ENCODE measurements at places on chromosomes 6 and 20.
A peak's percentile ranks its signal among the peaks of the same experiment; 100 is the strongest.

GRCh38 chr20:2890742-2891141 is 17.5 kb downstream of the PTPRA start:
- DNase-seq, result no peak

GRCh38 chr6:169406804-169407203 is 153.2 kb upstream of the THBS2 start:
- no peak for DNase-seq

DNA sequence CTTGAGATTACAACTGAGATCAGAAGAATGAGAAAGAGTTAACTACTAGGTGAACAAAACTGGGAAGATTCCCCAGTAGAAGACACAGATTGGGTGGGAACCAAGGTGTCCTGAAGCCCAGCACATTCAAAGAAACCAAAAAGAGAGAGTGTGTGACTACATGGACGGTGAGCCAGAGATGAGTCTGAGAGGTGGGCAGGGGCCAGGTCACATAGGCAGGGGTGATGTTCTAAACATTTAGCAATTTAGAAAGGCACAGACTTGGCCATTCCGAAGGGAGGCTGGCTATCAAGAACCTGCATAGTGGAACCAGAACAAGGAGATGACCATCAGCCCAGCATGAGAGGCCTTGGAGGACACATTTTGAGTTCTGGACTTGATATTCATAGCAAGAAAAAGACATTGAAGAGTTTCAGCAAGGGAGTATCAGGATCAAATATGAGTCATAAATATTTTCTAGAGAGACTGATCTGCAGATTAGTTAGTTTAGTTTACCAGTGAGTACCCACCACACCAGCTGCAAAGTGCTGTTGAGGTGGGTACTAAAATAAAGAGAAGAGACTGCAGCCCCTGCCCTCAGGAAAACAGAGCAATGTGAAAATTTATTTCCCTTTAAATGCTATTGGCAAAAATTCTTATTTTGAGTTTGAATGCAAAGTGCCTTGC is 340.5 kb upstream of the PRDM1 start:
- no peak for DNase-seq

DNA sequence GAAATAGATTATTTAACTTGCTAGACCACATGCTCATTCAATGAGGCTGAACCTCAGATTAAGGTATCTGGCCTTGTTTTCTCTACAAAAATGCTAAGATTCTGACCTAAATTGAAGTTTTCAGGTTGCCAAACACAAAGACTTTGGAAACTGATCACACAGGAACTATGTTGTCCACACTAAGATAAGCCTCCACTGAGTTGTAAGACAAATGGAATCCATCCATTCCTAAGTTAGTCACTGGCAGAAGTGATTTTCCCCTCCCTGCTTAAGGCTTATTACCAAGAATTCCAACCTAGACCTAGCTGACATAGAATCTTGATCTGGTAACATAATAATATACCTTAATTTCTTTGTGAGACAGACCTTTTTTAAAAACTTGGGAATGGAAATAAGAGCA is 608.1 kb downstream of the TENT5A start:
- no peak for DNase-seq

DNA sequence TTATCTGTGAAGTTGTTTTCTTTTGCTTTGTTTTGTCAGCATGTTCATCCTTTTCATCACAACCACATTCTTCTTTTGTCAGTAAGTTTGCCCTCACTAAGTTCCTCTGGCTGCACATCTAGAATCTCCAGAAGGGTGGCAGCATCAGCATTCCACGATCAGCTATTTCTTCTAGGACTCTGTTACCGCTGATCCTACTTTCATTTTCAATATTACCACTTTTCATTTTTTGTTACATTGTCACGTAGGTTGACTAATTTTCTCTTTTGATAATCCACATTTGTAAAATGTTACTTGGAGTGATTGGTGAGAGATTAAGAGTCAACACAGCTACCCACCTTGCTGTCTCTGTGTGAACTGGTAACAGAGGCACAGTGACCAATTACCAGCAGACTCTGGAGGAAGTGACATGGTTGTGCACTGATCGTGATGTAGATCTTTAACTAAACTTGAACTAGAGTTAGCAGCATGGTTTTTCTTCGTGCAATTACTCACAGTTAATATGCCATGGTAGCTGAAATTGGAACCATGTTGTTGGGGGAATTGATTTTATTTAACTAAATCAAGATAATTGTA is 307.9 kb upstream of the SLC35B3 start:
- peak; percentile 3 for DNase-seq

GRCh38 chr6:106170030-106170791 is 84.1 kb downstream of the PRDM1 start:
- no peak for DNase-seq

DNA sequence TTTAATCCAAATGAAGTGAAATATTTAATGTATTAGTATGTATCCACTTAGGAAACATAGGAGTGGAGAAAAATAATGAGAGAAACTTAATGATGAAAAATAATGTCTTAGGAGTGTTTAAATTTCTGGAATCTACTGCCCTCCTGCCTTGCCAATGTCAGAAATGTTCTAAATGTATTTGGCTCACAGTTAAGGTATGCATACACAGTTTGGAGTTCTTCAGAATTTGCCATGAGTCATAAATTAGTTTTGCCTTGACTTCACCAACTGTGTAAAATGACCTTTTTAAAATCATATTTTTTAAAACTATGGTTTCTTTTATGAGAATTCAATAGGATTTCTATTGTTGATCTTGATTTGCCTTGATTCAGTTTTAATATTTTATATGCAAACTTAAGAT is 191.7 kb upstream of the HSF2 start:
- no peak for DNase-seq

- no peak for DNase-seq
Measured at GRCh38 chr6:163983679-163984078, 569.2 kb downstream of the QKI start.

DNA sequence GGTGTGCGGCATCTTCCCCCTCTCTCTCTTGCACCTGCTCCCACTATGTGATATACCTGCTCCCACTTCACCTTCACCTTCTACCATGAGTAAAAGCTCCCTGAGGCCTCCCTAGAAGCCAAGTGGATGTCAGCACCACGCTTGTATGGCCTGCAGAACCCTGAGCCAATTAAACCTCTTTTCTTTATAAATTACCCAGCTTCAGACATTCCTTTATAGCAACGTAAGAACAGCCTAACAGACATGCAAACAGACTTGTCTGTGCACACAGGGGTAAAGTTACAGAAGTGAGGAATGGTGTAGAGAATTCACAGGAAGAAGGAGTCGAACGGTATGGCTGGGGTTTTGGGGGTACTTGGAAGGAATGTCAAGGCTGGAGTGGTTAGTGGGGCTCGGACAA is 14.8 kb upstream of the TGM2 start:
- DNase-seq, result no peak

- no peak for DNase-seq
Measured at GRCh38 chr20:46157625-46158024, 39.5 kb downstream of the CD40 start.

DNA sequence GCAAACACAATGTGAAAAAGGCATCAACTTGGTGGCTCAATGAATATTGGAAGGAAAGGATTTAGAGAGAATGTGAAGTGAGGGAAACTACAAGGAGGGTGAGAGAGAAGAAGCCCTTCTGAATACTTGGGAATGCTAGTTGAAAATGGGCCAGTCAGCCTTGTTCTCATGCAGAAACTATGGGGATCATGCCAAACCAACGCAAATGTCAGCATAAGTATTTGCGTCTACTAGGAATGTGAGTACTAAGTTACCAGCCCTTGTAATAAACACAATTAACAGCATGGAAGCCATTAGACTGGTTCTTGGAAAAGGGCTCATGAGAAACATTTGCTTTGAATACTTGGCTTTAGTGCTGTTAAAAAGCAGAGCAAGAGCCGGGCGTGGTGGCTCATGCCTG is 54.9 kb upstream of the AIG1 start:
- no peak for DNase-seq

- DNase-seq, result no peak
Measured at GRCh38 chr6:15527838-15528617, 134.8 kb downstream of the DTNBP1 start.

DNA sequence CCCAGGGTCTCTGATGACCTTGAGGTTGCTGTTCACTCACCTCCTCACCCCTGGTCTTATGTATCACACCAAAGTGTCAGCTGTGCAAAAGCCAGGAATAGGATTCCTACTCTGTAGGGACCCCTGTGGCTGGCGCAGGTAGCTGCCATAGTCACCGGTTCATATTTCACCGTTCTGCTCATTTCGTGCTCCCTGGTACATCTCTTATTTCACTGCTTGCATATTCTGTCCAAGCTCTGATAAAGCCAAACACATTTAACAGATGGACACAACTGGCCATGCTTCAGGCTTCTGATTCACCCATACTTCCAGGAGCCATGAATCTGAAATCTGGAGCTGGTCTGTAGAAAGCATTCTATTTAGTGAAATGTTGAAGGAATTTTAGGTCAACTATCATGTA is 20.5 kb downstream of the SLC22A3 start:
- no peak for DNase-seq

GRCh38 chr6:41707565-41708200 is 27.7 kb downstream of the TFEB start:
- no peak for DNase-seq

DNA sequence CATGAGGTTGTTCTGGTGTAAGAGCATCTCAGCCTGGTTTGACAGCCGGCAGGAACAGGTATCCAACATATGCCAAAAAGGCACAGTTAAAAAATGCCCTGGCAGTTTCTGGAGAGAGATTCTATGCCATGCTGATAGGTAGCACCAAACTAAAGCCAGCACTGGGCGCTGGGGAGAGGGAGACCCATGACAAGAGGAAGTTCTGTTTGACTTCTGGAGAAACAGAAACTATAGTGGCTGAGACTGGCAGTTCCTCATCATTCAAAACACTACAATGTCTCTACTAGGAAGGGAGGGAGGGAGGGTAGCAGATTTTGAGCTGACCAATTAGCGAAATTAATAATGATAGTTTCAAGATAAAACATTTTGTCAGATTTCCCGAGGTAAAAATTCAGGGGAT is 174.1 kb downstream of the ADAT2 start:
- DNase-seq, result no peak

DNA sequence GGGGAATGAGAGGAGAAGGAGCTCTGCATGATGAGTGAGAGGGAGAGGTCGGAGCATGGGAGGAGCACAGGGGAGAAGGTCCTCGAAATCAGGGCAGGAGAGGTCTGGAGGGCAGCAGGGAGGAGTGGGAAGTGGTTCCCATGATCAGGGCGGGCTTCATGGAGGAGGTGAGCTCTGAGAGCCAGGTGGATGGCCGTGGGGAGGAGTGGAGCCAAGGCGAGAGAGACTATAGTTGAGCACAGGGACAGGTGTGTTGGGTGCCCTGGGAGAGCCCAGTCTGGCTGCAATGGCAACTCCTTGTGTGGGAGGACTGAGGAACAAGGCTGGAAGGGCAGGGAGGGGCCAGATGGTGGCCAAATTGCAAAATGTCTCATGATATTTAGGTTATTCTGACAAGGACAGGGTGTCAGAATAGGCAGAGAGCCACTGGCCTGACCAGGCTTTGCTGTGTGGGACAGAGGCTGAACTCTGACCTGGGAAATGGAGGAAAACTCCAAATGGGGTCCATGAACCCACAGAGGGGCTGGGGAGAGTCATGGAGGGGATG is 21.4 kb downstream of the TTBK1 start:
- no peak for DNase-seq

DNA sequence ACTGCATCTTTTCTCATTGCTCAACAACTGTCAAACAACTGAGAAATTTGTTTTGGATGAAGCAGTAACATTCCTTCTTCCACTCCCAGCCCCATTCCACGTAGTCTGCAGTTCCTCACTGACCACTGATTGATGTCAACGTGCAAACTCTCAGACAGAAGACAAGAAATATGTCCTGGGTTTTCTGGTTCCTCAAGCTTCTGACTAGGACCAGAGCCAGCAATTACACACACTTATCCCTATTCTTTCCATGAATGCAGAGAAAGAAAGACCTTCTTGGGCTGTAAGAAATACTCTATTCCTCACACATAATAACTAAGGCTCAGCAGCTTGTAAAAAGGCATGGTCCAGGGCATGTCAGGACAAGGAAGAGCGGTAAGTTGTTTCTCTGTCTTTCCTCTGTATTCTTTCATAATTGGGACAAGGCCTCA is 790.1 kb upstream of the SLC35B3 start:
- no peak for DNase-seq

DNA sequence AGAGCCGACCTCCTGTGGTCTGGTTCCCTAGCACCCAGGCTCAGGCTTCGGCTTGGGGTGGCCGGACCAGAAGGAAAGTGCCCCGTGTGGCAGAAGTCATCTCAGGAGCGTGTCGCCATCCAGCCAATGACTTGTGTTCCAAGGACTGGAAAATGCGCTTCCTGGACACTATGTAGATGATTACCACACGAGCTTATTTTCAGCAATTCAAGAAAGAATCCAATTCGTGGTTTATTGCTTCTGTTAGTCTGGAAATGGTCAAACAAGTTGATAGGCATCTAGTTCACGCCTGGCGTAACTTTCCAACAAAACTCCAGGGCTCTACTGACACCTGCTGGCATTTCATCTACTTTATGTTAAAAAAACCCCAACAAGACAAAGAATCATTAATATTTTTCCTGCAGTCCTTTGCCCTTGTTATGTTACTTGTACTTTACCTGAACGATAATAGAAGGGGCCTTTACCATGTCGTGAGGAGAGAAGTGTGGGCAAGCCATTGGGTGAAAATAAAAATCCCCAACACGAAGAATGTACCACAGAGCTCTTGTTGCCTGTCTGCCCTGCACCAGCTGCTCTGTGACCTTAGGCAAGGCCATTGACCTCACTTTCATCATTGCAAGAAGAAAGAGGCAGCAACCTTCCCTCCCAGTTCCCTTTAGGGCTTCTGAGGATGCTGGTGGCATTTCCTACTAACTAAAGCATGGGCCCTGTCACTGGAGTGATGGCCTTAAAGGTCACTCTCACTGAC is 154.7 kb upstream of the LAMP5 start:
- DNase-seq, result peak; percentile 67

- peak; percentile 86 for DNase-seq
Measured at GRCh38 chr6:27836783-27837624, 75.2 kb downstream of the OR2B2 start.

DNA sequence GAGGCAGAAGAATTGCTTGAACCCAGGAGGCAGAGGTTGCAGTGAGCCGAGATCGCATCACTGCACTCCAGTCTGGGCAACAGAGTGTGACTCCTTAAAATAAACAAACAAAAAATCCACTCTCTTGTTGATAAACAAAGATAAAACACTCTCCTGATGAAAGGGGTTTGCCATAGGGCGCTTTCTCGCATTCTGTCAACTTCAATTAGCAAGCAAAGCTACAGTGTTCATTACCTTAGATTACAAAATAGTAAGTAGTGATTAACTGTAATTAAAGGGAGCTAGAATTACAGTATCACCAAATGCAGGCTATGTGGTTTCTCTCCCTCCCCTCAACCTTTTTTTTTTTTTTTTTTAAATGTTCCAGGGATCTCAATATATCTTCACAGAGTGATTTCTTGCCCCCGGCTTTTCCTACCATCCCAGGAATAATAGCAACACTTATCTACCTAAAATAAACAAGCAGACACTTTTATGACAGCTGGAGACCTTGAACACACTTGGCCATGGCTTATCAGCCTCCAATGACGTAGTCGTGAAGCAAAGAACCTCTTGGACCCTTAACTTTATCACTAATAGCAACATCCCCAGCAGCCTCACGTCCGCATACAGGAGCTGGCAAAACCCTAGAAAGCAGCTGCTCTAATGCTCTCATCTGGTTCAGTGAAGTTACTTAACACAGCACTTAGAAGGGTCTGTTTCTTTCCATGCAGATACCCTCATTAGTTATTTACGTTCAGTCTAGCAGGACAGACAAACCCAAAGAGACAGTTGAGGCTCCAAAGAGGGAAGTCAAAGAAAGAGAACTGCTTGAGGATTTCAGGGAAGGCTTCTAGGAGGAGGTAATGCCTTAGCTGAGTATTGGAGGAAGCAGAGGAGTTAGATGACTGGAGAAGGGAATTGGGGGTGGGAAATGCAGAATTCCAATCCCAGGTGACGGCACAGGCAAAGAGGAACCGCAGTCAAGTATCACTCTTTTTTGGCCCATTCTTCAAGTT is 37.9 kb upstream of the NEDD9 start:
- peak; percentile 72 for DNase-seq
